ENCODE measurements at places on chromosomes 3 and 15.

- DNase-seq: no peak
Measured at GRCh38 chr15:31328428-31328968, 1.9 kb downstream of the KLF13 start.

- DNase-seq: no peak
Measured at GRCh38 chr3:176183181-176183580, 1014.1 kb downstream of the TBL1XR1 start.

DNA sequence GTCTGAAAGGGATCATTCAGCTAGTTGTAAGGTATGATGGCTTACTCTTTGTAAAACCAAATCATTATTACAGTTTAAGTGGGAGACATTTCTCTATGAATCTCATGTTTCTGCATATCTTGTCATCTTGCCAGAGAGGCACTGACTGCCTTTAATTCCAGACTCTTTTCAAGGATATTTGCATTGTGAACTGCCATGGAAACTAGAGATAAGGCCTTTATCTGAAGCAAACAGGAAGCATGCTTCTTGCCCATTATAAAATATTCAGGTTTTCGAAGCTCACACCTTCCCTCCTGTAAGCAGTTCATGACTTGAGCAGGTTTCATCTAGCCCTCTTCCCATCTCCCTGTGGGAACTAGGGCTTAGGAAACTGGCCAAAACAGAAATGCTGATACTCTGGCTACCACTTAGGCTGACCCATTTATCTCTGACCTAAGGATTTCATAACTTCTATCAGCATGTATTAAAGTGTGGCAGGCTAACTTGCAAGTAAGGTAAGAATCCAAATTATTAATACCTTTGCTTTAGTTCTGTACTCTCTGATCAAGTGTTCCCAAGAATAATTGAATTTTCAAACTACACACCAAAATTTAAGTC lies 326.6 kb upstream of the ALCAM start:
- no peak for DNase-seq

GRCh38 chr3:115615001-115615814 lies 8.1 kb upstream of the GAP43 start:
- DNase-seq: no peak

GRCh38 chr3:17122758-17123157 lies 238.0 kb downstream of the PLCL2 start:
- no peak for DNase-seq

GRCh38 chr3:21621181-21621651 lies 129.8 kb downstream of the ZNF385D start:
- DNase-seq: no peak

GRCh38 chr3:101311676-101312075 lies 8.7 kb downstream of the IMPG2 start:
- no peak for DNase-seq

- DNase-seq: no peak
Measured at GRCh38 chr3:4413467-4413866, 53.6 kb downstream of the SUMF1 start.
